Pons (tissue), 1 donor: ENCODE measurements at places on chromosomes 2 and 18.

- no peak for DNase-seq
Measured at GRCh38 chr18:68445668-68446426, 269.1 kb downstream of the TMX3 start.

DNA sequence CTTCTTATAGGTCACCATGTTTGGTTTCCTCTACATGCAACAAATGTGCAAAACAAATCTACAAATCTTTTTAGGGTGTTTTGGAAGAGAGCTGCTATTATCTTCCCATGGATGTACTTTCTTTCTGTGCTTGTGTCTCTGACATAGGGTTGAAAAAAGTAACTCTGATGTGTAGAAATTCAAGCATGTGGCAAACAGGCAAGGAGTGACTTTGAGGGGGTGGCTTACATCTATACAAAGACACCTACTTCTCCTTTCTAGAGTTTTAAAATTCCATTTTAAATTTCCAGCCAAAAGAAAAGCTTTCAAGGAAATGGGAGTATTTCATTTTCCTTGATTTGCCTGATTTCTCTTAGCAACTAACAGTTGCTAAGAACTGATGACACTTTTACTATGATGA, 904.8 kb upstream of the CELF4 start:
- DNase-seq = no peak

DNA sequence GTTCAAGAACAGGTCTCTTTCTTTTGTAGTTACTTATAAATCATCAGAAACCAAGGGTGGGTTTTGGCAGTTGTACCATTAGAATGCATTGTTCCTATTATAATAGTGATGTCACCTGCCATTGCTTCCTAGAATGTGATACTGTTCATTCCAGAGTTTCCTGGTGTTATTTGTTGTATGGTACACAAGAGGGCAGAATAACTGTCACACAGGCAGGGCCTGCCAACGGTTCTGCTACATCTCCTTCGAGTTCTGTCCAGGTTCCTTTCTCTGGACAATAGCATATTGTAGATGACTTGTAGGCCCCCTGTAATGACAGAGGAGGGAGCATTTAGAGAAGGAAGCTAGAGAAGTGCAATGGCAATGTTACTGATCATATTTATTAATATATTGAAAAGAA, 98.3 kb downstream of the KLHL14 start:
- DNase-seq = peak; percentile 24

DNA sequence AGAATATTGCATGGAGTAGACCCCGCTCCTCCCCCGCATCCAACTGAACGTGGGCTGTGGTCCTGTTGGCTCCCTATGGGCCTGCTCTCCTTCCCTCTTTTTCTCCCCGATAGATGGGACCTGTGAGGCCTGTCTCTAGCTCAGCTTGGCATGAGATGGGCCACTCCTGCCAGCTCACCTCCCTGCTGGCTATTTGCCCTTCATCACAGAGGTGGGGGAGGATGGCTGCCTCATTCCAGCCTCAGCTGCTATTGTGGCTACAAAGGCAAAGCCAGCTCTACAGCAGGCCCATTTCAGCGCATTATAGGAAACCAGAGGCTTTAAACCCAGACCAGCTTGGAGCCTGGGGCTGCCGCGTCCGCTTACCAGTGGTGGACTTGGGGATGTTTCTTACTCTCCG, 313.9 kb downstream of the GBX2 start:
- no peak for DNase-seq

GRCh38 chr2:120859128-120859527, 123.5 kb downstream of the GLI2 start:
- DNase-seq = no peak

GRCh38 chr18:57668021-57668420, 46.4 kb upstream of the NARS1 start:
- DNase-seq = no peak

DNA sequence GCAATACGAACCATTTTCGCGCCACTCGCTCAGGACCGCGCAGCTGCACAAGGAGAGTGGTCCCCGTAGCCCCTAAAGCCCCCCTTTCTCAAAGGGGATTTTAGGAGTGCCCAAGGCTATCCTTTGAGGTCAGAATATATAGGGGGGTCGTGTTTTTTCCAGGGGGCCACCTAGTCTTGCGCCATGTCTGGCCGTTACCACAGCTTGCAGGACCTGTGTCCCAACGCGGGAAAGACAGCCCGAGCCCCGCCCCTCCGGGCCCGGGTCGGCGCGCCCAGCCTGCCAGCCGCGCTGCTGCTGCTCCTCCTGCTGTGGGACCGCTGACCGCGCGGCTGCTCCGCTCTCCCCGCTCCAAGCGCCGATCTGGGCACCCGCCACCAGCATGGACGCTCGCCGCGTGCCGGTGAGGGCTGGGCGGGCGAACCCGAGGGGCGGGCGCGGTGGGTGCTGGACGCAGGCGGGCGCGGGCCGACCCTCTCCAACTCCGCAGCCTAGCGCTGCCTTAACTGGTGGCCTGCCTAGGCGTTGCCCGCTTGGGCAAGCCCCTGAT, at the start of gene CDCA7:
Gene CDCA7, plus strand, starts transcription at position 291 of the 550 bp plus-strand sequence. Its CDS starts 92 bp downstream, at position 383.
- DNase-seq = no peak

DNA sequence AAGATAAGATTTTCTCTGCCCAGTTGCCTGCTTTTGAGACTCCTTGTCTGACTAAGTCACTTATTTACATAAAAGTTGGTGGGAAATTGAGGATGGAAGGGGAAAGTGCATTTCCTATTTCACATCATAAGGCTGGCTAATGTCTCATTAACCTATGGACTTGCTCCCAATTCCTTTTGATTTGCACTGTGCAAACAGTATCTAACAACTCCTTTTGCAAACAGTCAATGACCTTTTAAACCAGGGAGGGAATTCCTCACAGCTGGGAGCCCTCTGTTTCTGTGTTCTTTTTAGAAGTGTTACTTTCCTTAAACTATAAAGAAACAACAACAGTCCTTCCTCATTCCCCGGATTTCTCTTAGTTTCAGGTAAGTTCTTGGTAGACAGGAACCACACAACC, 272.8 kb downstream of the RND3 start:
- no peak for DNase-seq

GRCh38 chr2:38178119-38178518, 102.2 kb upstream of the CYP1B1 start:
- peak; percentile 73 for DNase-seq

- peak; percentile 91 for DNase-seq
Measured at GRCh38 chr2:133780099-133780996, 212.1 kb upstream of the NCKAP5 start.

GRCh38 chr2:110948027-110948674, 172.6 kb upstream of the BCL2L11 start:
- no peak for DNase-seq

DNA sequence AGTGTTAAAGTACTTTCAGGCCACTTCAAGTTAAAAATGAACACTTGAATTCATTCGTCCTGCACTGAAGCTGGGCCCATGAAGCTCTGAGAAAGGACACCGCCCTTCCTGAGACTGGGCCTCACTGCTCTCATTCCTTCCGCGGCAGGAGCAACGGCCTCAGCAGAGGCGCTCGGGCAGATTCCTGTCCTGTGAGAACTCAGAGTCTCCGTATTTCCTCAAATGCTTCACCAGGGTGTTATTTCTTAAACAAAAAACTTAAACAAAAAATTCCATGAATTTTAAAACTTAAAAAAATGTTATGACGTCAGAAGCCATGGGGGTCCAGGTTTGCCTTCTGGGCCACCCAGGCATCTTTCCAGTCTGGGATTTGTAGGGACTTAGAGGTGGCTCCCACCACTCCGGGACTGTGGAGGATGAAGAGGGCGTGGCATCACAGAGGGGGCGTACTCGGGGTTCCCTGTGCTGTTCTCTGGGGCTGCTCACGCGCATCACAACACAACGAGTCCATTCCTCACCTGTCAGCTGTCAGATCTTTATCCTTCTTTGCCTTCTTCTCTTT, 115.9 kb upstream of the ASB18 start:
- no peak for DNase-seq

GRCh38 chr18:42394238-42394637, 439.2 kb downstream of the PIK3C3 start:
- peak; percentile 49 for DNase-seq

- DNase-seq = no peak
Measured at GRCh38 chr18:62939433-62939832, 224.1 kb downstream of the PHLPP1 start.

- DNase-seq = peak; percentile 58
Measured at GRCh38 chr18:75070625-75071483, 138.1 kb downstream of the PTGR3 start.

- DNase-seq = no peak
Measured at GRCh38 chr18:44693030-44693784, 12.5 kb downstream of the SETBP1 start.

GRCh38 chr2:103402944-103403343, 641.1 kb downstream of the TMEM182 start:
- no peak for DNase-seq

GRCh38 chr2:233005096-233005495, 8.0 kb downstream of the NGEF start:
- DNase-seq = no peak

GRCh38 chr18:60019463-60019840, 119.7 kb downstream of the PMAIP1 start:
- no peak for DNase-seq

GRCh38 chr18:10210057-10210633, 244.3 kb upstream of the APCDD1 start:
- no peak for DNase-seq

- no peak for DNase-seq
Measured at GRCh38 chr2:114769110-114769509, 326.7 kb downstream of the DPP10 start.

- DNase-seq = no peak
Measured at GRCh38 chr18:30730915-30731314, 311.6 kb downstream of the DSC3 start.

- DNase-seq = no peak
Measured at GRCh38 chr2:62996534-62997186, 54.0 kb upstream of the OTX1 start.

DNA sequence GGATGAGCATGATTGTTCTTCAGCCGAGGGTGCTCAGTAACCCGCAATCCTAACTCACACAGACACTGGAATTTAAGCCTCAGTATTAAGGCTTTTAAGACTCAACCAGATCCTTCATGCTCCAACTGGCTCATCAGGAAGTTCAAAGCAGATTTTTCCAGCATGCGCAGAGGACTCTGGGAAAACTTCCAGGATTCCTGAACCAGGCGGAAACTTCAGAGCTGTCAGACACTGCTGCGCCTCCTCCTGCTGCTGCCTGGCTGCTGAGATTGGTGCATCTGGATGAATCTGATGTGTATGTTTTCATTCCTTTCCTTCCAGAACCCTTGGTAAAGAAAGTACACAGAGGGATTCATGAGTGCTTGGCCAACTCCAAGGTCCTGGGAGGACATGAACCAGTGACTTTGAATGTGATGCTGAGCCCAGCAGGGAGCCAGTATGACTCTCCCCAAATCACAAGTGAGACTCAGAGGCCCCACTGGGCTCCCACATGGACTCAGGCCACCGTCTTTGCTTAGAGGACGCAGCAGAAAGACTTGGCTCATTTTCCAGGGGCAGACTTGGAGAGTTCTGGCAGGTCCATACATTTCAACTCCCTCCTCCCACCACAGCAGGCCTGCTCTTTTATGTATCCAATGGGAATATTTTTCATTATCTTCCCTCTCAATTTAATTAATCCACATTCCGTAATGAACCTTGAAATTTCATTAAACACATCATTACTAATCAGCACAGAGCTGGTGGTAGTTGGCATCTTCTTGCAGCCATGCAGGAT, 143.5 kb upstream of the HDAC4 start:
- peak; percentile 24 for DNase-seq

DNA sequence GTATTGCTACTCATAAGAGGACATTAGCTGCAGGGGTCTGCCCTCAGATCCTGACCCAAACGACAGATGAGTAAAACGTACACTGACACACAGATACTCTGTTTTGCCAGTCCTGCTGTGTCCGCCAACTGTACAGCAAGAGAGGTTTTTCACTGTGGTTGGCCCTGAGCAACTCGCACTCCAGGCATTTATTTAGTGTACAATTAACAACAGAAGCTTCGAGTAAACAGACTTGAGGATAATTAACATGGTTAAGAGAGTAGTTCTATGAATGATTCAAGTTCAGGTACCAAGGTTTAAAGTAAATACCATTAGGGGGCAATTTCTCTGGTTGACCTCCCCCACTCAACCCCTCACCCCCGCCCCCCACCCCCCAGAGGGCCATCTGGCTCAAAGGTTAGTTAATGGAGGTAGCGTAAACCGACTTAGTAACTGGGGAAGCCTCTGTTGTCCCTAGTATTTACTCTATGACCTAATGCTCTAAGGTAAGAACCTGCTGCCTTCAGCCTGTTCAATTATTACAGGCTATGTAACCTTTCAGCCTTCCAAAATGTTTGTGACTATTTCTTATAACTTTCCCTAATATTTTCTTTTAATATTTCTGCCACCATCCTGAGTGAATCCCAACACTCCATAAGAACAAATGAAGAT, 103.9 kb upstream of the XIRP2 start:
- DNase-seq = no peak

- DNase-seq = peak; percentile 99
Measured at GRCh38 chr18:56043641-56044061, 455.7 kb upstream of the TCF4 start.

- DNase-seq = no peak
Measured at GRCh38 chr2:98796775-98797544, 66.0 kb upstream of the MGAT4A start.

GRCh38 chr2:186610785-186611184, 20.9 kb downstream of the ITGAV start:
- no peak for DNase-seq

DNA sequence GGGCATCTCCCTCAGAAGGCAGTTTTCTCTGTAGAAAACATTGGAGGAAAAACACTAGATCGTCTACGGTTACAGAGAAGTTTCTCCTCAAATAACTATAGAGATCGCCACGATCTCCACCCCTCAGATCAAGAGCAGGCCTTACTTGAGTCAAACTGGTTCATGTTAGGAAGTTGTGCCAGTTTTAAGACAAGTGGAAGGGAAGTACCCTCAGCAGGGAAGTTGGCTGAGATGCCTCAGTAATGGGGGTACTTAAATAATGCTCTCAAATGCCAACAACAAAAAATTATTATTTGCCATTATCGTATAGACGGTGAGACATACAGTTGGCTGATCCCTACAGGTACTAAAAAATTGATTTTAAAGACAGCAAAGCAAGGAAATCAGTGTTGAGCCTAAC, 8.2 kb upstream of the SMAD7 start:
- DNase-seq = no peak

DNA sequence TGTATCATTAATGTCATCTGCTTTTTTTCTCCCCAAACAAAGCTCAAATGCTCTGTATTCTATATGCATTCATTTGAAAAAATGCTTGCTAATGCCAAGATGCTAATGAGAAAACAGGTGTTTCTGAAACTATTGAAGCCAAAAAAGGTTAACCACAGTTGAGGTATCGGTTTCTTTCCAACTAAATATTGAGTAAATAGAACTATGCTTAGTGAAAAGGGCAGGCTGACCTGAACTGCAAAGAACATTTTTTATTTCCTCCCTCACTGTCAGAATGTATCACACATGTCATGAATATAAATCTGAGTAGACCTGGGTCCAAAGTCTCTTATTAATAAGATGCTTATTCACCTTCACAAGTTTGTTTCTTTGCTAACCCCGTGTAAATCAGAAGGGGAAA, 866.6 kb downstream of the CPS1 start:
- DNase-seq = no peak

- DNase-seq = no peak
Measured at GRCh38 chr2:235542733-235543127, 48.9 kb downstream of the AGAP1 start.
